ENCODE measurements at places on chromosomes 2 and 18.

GRCh38 chr2:206968134-206969086 is 29.1 kb downstream of the CPO start:
- DNase-seq, result peak; percentile 22

- DNase-seq, result no peak
These were observed 31.3 kb upstream of the PTPN4 start for GRCh38 chr2:119728421-119728820.

DNA sequence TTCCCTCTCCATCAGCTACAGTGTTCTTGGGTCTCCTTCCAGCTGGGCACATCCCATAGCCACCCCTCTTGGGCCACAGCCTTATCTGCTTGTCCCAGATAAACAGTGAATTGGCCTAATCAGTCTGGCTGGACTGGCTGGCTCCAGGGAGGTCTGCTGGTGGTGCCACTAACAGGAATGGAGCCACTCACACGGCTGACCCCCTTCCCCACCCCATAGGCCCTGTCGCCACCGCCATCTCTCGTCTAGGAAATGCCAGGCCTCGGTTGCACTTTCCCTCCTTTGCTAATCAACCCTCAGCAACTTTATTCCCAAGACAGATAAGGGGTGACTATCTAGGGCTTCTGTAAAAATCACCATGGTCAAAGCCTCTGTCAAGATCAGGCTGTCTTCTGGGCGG is 23.0 kb upstream of the TNP1 start:
- no peak for DNase-seq

- no peak for DNase-seq
These were observed 54.2 kb downstream of the NCAPH start for GRCh38 chr2:96389736-96390135.

DNA sequence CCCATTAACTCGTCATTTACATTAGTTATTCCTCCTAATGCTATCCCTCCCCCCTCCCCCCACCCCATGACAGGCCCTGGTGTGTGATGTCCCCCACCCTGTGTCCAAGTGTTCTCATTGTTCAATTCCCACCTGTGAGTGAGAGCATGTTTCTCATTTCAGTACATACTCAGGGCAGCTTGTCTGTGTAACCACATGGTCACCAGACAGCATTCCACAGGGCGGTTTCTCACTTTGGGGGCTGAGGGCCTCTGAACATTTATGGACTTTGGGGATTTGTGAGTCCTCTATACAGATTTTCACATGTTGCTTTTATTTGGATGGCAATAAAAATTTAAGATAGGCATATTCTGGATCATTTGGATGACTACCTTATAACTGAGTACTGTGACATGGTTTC is 84.0 kb downstream of the LYPD6B start:
- DNase-seq, result peak; percentile 42

- DNase-seq, result no peak
These were observed 51.9 kb downstream of the EFEMP1 start for GRCh38 chr2:55871637-55872036.

- no peak for DNase-seq
These were observed 28.3 kb upstream of the GYPC start for GRCh38 chr2:126627643-126628042.

DNA sequence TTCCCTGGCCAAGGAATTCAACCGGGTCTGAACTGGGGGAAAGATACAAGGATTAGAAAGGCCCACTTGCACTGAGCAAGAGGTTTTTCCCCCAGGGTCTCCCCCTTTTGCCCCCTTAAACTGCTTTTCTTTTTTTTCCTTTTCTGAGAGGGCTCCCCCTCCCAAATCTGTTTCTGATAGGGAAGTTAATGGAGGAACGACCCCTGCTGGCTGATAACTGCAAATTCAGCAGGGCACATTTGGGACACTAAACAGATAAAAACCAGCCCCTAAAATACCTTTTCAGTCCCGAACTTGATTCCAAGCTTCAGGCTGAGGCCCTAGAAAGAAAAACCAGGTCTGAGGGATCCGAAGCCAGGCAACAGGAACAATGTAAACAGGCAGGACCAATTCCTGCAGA is 1012.4 kb upstream of the CRIM1 start:
- no peak for DNase-seq

GRCh38 chr18:57214976-57215375 is 68.1 kb downstream of the BOD1L2 start:
- DNase-seq, result no peak

- DNase-seq, result no peak
These were observed 32.1 kb upstream of the SP3 start for GRCh38 chr2:173997269-173997668.
